ENCODE measurements at places on chromosomes 16 and 17.

GRCh38 chr16:29714396-29714795 is 31.4 kb downstream of the C16orf54 start:
- no peak for DNase-seq

- DNase-seq, result no peak
Measured at GRCh38 chr17:57084361-57084801, 665 bp upstream of the AKAP1 start.

GRCh38 chr17:62093188-62094155 is 28.4 kb upstream of the MED13 start:
- DNase-seq, result peak; percentile 78

DNA sequence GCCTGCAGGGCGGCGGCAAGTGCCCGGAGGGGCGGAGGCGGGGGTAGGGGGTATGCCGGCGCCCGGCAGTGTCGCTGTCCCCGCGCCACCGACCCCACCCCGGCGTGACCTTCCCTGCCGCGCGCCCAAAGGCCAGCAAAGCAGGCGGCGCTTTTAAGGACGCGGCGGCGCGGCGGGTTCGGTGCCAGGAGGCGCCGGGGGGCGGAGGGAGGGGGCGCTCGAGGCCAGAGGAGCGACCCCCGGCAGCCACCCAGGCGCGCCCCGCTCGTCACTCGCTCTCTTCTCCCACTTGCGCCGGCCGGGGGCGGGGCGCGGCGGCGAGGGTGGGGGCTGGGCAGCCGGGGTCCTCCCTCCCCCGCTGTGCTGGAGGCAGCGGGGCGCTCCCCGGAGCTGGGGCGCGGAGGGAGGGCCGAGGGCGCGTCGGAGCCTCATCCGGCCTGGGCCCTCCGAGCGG is 8.6 kb upstream of the BAHCC1 start:
- DNase-seq, result no peak

DNA sequence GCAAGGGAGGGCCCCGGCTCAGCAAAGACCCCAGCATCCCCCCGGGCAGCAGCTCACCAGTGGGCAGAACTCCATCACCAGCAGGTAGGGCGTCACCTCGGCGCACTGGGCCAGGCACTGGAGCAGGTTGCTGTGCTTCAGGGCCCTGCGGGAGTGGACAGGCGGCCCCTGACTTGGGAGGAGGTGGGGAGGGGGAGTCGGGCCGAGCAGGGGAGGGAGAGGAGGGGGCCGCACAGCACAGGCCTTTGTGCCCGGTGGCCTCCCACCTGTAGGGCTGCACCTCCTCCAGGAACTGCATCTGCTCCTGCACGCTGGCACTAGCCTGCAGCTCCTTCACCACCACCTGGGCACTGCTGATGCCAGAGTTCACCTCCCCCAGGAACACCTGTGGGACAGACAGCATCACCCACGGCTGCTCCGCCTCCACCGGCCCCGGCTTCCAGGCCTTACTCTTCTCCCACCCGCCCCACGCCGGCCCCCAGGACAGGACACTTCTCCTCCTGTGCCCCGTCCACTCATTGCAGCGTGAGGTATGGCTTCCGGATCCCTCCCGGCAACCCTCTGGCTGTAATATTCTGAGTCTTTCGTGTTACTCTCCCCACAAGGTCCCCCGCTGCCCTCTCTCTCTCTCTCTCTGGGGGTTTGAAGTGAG is 37.7 kb upstream of the PVALEF start:
- no peak for DNase-seq

GRCh38 chr17:32828822-32829221 is 48.1 kb downstream of the MYO1D start:
- peak; percentile 32 for DNase-seq

- DNase-seq, result peak; percentile 65
Measured at GRCh38 chr17:15157051-15157450, 108.1 kb downstream of the PMP22 start.

DNA sequence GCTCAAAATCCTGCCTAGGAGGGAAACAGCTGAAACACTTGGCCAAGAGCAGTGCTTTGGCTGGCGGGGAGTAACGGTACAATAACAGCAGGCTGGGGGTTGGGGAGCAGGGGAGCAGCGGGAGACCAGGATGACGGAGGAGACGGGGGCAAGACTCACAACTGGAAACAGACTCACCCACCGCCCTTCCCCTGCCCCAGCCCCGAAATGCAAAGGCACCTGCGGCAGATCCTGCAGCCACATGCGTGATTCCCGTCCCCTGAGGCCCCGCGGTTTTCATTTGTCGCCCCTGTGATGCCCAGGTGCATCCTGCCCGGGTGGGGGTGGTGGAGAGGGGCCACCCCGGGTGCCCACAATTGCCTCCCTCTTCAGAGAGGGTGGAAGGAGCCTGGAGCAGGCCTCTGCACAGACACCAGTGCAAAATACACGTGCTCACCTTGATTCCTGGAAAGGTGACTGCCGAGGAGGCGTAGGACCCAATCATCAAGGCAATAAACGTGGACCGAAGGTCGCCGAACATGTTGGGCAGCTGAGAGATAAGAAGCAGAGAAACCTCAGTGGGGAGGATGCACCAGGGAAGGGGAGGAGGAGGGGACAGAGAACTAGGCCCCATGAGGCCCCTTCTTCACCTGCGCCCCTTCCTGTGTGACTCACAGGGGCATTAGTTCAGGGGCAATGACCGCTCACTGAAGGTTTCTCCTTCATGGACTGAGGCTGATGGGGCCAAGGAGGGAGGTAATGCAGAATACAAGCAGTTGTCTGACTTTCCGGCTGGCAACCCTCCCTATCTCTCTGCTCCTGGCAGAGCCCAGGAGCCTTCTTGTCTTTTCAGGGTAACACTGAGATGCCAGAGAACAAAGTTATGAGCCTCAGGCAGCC is 30.4 kb upstream of the PITPNA start:
- no peak for DNase-seq

GRCh38 chr16:17154981-17155380 is 315.8 kb downstream of the XYLT1 start:
- DNase-seq, result no peak

GRCh38 chr17:58112970-58113631 is 29.9 kb downstream of the DYNLL2 start:
- DNase-seq, result peak; percentile 61
